NCI-H524 (cell line): ENCODE measurements at places on chromosomes 2 and 18.

DNA sequence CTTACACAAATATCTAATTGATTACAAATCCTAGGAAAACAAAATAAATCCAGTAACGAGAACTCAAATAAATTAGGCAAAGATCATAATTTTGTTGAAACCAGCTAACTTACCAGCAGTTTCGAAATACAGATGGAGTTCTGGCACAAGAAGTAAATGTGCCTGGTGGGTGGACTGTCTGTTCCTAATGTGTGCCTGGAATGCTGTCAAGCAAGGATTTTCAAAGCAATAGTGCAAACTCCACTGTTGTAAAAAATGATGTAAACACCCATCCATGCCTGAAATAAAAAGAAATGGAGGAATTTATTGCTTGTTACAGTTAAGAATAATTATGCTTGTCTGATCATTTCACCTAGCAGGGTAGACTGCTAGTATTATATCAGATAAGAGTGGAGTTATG is 423.9 kb upstream of the MAP2 start:
- no peak for DNase-seq

DNA sequence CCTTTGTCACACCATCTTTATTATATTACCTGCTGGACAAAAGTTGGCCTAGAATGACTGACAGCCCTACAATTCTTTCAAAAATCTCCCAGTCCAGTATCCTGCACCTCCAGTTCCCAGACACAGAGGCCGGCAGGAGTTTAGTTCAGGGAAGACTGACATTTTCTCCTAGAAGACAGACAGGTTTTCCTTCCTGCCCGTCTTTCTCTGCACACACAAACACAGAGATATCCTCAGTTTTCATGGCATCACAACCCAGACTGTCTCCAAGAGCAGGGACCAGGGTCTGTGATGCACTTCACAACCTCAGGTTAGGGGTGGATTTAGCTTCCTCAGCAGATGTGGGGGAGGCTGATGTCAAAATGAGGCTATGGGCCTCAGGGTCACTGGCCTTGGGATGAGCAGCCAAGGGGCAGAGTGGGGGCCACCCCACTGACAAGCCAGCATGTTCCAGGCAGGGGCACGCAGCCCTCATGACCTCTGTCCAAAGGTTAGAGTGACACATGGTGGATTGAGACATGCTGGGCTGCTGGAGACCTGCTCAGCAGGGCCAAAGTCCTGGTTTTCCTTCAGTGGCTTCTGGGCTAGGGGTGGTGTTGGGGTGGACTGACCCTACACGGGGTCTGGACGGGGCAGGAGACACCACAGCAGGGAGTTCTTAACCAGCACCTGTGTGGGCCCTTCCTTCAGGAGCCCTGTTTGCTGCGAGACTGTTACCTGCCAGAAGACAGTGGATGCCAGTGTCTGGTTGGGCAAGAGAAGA is 70.5 kb downstream of the SFXN5 start:
- DNase-seq = no peak

GRCh38 chr2:226999661-227000060 is 163.8 kb downstream of the RHBDD1 start:
- DNase-seq = no peak

DNA sequence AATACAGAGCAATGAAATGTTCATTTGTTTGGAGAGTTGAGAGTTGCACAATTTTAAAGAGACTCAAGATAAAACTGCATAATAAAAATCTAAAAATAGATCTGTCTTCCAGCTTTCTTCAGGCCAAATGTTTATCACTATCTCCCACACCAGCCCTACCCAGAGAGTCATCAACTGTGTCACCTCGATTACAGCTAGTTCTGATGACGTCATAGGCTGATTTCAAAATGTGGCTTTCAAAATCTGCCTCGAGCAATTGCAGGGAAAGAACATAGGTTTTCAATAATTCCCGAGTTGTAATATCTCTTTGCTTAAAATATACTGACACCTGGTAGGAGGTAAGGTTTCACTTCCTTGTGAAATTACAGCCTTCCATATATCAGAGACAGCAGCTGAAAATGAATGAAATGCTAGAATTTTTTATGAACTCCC is 677.6 kb upstream of the ID2 start:
- DNase-seq = no peak

DNA sequence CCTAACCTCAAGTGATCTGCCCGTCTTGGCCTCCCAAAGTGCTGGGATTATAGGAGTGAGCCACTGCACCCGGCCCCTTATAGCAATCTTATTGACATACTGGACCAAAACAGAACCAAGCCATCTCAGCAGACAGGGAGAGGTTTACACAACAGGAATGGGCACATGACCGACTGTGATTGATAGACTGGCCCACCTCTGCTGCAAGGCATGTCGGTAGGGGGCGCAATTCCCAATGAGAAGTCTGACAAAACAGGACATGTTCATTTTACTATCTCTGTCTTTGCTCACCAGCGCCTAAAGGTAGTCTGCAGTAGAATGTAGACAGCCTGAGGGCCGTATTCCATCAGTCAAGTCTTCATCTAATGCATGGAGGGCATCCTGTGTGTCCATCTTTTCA is 2.0 kb downstream of the LYPD6B start:
- peak; percentile 13 for DNase-seq
